Vagina (tissue), 2 donors: ENCODE measurements at places on chromosomes 4 and X.

GRCh38 chr4:181173046-181173445, 1070.2 kb upstream of the TENM3 start:
- no peak for DNase-seq

DNA sequence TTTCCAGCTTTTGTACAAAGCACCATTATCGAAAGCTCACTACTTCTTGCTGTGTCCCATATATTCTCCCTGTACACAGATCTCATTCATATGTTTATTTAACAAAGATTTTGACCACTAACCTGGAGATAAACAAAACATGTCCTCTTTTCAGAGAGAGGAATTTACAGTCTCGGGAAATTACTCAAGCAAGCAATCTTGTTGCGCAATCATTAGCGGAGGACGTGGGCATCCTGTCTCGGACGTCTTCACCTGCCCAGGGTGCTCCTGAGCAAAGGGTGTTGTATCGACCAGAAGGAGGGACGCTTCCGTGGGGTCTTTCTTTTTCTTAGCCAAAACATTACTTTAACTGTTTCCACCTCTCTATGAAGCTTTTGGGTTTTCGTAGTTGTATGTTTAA, 66.5 kb upstream of the CLCN4 start:
- no peak for DNase-seq

- no peak for DNase-seq
Measured at GRCh38 chrX:110734894-110735541, 60.6 kb downstream of the CHRDL1 start.

- DNase-seq, result no peak
Measured at GRCh38 chrX:13201605-13202219, 118.1 kb downstream of the ATXN3L start.

- no peak for DNase-seq
Measured at GRCh38 chr4:80365928-80366327, 30.4 kb downstream of the CFAP299 start.

DNA sequence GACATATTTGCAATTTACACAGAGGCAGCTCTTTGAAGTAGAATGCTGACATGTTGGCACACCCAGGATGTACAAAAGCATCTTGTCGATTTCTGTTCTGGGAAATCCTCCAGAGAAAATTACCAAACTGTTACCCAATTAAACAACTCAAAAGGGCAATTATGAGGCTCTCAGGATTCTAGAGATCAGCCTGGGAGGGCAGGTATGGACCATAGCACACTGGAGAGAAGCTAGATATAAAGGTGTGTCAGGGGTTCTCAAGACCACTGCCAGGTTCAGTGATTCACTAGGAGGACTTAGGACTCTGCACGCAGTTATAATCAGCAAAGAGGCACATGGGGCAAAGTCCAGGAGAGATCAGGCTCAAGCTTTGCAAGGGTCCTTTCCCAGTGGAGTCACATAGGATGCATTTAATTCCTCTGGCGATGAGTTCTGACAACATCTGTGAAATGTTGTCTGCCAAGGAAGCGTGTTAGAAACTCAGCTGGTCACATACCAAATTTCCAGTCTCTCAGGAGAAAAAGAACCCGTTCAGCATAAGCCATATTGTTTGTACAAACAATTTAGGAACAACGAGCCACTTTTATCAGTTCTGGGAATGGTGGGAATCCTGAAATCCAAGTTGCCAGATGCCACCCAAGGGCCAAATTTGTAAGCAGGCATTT, 100.8 kb downstream of the SYTL5 start:
- DNase-seq, result no peak

GRCh38 chr4:183936574-183937345, 31.7 kb downstream of the STOX2 start:
- DNase-seq, result no peak

- no peak for DNase-seq
Measured at GRCh38 chrX:71475785-71476540, 56.9 kb upstream of the OGT start.

DNA sequence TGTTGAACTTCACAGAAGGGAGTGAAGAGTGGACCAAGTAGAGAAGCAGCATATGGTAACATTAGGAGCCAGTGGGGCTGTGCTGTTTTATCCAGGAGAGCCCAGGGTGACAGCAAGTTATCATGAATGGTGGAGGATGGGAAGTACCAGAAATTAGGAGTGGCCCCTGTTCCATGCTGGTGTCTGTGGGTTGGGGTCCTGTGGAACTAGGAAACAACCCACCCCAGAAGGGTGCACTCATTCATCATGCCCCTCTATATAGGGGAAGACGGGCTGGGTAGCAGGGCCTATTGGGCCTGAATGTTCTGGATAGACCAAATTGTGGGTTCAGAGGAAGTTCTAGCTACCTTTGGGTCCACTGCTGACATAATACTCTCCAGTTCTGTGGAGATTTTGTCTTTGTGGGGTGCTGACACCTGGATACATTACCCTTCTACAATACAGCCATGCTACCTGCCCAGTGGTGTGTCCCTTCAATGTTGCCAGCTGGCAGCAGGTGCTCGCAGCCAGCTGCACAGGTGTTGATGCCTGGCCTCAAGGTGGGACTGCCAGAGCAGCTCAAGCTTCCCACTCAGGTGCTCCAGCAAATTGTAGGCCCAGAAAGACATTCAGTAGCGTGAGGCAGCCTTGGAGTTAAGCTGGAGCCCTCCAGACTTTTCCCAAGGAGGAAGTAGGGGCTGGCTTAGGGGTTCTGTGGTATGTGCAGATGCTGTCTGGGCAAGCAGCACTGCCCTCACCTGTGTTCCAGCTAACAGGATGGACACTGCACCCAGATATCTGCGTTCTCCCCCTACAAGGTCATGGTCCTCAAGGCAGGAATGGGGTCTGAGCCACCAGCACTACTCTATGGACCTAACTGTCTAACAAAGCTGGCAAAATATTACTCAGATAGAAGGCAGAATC, 106.5 kb downstream of the NHSL2 start:
- DNase-seq, result peak; percentile 64

GRCh38 chr4:184983672-184984356, 34.5 kb upstream of the HELT start:
- DNase-seq, result no peak

DNA sequence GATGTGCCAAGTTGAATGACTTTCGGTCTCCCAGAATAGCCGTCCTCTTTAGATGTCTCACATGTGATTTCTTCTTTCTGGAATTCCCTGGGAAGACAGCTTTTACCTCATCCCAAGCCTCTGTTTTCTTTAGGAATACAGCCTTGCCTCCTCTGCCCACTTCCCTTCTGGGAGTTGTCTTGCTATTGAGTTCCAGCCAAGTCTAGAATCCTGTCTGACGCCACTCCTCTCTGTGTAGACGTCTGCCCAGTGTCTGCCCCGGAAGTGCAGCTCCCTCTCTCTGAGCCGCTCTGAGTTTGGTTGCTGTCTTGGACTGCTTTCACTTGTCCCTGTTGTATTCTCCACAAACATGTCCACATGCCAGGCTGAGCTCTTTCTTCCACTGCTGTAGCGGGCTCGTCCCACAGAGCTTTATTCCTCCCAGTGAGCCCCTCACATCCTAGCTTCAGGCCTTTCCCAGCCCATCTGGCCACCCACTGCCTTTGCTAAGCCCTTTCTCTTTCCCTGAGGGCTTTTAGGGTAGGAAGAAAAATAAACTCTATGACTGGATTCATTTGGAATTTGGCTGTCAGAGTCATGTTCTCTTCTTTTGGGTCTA, 9.0 kb upstream of the IGFBP7 start:
- no peak for DNase-seq

GRCh38 chr4:3387943-3388361, 53.8 kb upstream of the HGFAC start:
- DNase-seq, result no peak

DNA sequence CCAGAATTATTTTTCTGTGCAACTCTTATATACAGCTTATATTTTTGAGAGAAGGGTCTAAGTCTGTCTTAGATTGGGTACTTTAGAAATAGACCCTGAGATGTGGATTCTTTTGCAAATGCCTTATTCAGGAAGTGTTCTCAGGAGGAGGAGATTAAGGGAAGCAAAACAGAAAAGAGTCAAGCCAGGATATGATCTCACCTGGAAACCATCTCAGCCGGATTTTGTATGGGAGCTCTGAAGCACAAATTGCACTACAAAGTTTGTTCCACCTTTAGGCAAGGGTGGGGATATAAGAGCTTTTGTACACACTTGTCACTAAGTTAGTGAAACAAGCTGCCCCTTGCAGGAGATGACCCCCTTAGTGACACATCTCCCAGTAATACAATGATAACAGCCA, 121.2 kb upstream of the GRPR start:
- no peak for DNase-seq

DNA sequence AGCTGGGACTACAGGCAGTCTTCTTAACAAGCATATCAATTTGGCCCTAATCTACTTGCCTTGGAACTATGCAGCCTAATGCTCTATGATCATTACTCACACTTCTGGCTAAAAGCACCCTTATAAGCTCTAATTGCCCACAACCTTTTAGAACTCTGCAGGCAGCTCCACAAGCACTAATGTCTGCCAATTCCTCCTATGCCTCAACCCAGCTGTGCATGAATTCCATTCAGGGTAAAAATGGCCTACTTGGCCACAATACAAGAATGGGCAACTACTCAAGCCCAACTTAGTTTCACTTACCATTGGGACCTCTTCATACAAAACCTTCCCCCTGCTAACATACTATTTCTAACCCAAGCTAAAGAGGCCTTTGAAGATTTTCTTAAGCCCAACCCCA, 51.7 kb downstream of the ZNF718 start:
- no peak for DNase-seq
